ENCODE measurements at places on chromosomes 16 and 17.

DNA sequence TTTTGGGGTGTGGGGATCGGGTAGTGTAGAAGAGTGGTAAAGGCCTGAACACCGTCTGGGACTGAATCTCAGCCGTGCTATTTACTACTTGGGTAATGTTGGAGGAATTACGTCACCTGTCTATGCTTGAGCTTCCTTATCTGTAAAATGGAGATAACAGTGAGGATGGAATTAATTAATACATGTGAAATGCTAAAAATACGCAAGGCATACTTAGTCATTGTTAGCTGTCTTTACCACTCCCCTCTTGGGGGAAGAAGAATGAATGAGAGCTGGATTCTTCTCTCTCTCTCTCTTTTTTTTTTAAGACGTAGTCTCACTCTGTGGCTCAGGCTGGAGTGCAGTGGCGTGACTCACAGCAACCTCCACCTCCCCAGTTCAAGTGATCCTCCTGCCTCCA lies 41.1 kb upstream of the TANGO6 start:
- no peak overlapping the region for H3K4me3 ChIP-seq
- H3K4me1 ChIP-seq, result no peaks in the 10 kb centered on the region
- H3K27ac ChIP-seq, result no peak overlapping the region
- DNase-seq, result no peak
- no peaks in the 10 kb centered on the region for H3K27me3 ChIP-seq

- no peaks in the 10 kb centered on the region for H3K36me3 ChIP-seq
- no peaks in the 10 kb centered on the region for H3K4me1 ChIP-seq
- DNase-seq, result no peak
- H3K4me3 ChIP-seq, result no peak overlapping the region
These were observed 59.2 kb downstream of the CACNG3 start for GRCh38 chr16:24315343-24315742.

DNA sequence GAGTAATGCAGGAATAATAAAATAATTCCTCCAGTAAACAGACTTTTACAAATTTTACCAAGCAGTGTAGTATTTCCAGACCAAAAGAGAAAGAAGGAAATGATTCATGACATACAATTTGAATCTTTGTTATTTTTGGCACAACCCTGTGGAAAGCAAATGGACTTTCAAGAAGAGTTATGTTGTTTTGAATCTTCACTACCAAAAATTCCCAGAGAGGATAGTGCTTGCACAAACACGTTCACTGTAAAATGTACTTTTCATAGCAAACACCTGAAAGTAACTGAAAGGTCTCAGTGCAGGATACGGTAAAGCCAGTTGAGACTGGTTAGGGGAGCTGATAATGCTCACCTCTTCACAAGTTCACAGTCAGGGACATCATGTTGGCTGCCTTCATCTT lies 107.1 kb downstream of the USP22 start:
- no peak overlapping the region for H3K4me3 ChIP-seq
- H3K36me3 ChIP-seq, result no peaks in the 10 kb centered on the region

DNA sequence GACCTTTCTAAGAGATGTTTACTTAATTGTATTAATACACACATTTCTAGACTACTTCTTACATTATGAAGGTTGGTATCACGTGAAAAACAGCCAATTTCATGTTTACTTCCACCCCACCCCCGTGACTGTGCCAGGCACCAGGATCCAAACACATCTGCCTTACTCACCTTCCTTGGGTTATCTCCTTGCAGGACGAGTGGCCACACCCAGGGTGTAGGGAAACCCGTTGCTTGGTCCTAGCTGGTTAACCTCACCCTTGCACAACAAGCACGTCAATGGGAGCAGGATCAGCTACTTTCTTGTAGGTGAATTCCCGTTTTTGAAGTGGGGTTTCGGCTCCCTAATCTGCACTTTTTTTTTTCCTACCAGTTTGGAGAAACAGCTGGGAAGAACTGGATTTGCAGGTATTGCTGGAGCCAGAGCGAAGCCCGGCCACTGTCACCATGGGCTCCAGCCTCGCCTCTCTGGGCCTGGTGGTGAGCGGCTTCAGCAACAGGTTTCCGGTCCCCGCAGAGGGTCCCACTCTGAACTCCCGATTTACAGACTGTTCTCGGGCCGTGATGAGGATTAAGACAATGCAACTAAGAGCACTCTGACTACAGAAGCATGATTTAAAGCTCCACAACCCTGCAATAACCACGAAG lies 2.1 kb upstream of the UBB start:
- no peak overlapping the region for H3K4me3 ChIP-seq
- no peak overlapping the region for H3K27ac ChIP-seq
- peaks cover 19% of the 10 kb centered on the region for H3K36me3 ChIP-seq
- no peaks in the 10 kb centered on the region for H3K27me3 ChIP-seq

DNA sequence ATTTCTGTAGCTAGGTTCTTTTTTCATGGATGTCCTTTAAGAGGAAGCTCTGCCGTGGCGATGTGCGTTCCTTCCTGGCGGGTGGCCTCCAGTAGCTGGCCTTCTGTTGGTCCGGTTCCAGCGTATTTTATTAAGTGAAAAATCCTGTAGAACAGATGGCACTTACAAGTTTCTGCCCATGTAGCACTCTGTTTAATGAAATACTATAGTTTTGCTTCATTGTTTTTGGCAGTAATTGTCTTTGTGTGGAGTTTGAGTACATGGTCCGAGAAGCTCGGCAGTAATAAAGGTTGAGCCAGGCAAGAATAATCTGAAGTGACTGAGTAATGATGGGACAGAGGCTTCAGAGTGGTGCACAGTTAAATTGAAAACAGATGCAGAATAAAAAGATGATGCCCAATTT lies 20.4 kb downstream of the USP10 start:
- no peaks in the 10 kb centered on the region for H3K27me3 ChIP-seq
- H3K36me3 ChIP-seq, result peaks cover 14% of the 10 kb centered on the region
- no peak overlapping the region for H3K4me3 ChIP-seq
- no peak for DNase-seq
- H3K27ac ChIP-seq, result no peak overlapping the region

DNA sequence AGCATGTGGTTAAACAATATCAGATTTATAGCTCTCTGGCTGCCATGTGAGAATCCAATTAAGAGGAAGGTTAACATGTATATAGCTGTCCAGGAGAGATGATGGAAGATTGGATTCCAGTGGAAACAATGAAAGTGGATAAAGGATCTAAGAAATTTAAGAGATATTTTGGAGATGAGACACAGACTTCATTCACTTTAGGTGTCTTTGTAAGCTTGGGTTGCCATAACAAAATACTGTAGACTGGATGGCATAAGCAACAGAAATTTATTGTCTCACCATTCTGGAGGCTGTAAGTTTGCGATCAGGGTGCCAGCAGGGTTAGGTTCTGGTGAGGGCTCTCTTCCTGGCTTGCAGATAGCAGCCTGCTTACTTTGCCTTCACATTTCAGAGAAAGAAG lies 155.9 kb upstream of the MYOCD start:
- DNase-seq, result no peak
- no peaks in the 10 kb centered on the region for H3K4me1 ChIP-seq
- H3K27ac ChIP-seq, result no peak overlapping the region
- no peaks in the 10 kb centered on the region for H3K27me3 ChIP-seq

DNA sequence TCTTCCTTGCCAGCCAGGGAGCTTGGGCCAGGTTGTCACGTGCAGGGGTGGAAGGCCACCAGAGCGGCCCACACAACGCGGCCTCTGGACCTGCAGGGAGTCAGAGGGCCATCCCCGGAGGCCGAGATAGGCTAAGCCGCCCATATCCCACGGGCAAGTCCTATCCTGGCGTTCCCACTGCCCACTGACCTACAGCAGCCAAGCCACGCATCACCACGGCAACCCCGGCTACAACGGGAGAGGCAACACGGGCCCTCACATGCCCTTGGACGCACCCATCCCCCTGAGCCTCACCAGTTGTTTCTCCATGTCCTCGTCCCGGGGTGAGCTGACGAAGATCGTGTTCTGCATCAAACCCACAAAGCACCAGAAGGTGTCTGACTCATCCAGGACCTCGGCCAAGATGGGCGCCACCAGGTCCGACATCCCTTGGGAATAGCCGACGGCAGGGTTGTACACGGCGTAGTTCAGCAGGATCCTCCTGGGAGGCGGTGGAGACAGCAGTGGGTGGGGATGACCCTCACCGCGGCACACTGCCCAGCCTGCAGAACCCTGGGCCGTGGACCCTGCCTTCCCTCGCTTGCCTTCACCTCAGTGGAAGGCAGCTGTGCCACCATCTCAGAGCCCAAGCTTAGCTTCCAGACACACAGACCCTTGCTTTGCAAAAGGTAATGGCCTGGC lies 88.2 kb downstream of the TBC1D16 start:
- no peaks in the 10 kb centered on the region for H3K27me3 ChIP-seq
- no peaks in the 10 kb centered on the region for H3K36me3 ChIP-seq
- no peak overlapping the region for H3K4me3 ChIP-seq
- DNase-seq, result no peak
- H3K4me1 ChIP-seq, result peaks cover 8% of the 10 kb centered on the region

DNA sequence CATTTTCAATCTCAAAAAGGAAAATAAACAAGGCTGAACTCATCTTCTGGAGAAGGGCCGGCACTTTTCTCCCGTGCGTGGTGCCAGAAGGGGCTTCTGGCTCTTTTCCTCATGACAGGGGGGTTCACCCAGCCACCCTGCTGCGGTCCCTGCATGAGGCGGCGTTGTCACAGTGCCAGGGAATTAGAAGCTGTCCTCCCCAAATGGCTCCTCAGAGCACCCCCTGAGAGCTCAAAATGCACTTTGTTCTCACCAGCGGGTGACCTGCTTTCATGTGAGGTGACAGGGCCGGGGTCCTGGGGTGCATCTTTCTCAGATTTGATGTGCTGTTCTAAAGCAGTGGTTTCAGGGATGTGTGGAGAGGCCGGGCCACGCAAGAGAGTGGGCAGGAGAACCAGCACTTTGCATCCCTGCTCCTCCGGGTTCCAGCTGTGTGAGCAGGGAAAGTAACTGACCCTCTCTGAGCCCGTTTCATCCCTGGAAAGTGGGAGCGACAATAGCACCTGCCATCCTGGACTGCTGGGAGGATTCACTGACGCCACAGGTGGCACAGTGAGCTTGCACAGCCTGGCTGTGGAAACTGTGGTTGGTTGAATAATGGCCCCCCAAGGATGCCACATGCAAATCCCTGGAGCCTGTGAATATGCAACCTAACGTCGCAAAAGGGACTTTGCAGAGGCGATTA lies 94.0 kb downstream of the FOXL1 start:
- no peak for DNase-seq
- H3K4me3 ChIP-seq, result no peak overlapping the region
- no peak overlapping the region for H3K27ac ChIP-seq
- no peaks in the 10 kb centered on the region for H3K36me3 ChIP-seq

DNA sequence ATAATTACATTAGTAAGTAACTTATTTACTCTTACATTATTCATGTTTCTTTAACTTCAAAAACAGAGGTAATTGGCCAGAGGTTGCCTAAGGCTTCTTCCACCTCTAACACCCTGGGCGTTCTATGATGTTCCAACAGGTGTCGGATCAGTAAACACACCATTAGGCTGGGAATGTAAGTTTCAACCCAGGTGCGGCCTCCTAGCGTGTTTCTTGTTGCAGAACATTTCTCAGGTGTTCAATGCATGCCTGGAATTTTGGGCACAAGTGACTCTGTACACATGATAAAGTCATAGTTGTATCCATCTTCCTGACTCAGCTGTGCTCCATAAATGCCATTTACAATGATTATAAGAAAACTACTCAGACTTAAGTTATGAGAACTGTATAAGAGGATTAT lies 1.0 kb downstream of the KRTAP2-2 start:
- H3K27ac ChIP-seq, result no peak overlapping the region
- no peak for DNase-seq
- H3K36me3 ChIP-seq, result no peaks in the 10 kb centered on the region
- H3K27me3 ChIP-seq, result no peaks in the 10 kb centered on the region

DNA sequence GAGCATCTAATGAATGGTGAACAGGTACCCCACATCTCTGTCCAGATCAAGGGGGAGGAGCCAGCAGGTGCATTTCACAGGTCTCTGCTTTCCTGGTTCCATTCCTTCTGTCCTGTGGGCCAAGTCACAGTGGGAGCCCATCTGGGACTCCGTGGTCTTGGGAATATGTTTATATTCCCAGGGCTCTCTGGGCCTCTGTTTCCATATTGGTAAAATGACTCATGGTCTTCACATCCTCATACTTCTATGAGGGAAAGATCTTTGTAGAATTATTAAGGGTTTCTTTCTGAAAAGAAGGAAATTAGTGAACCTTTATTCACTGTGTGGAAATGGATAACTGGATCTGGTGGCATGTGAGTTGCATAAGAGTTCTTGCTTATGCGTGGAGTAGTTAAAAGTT lies 6.2 kb downstream of the MYOCD start:
- no peak overlapping the region for H3K27ac ChIP-seq
- H3K4me3 ChIP-seq, result no peak overlapping the region
- no peak for DNase-seq

DNA sequence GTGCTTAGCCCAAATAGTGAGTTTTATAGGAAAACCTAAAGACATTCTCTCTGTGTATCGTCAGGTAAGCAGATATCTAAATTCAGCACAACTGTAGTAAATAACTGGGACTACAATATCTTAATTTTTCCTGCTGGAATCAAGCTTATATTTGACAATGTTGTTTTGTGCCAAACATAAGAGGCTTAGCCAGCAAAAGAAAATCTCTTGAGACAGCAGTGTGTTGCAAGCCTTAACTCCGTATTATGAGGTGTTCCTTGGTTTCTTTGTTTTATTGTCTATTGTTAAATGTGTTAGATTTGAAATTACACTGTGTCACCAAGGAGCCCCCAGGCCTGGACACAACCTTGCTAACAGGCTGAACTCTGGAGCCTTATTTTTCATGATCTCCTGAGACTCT lies 1570.6 kb upstream of the GOT2 start:
- no peaks in the 10 kb centered on the region for H3K36me3 ChIP-seq
- DNase-seq, result no peak

DNA sequence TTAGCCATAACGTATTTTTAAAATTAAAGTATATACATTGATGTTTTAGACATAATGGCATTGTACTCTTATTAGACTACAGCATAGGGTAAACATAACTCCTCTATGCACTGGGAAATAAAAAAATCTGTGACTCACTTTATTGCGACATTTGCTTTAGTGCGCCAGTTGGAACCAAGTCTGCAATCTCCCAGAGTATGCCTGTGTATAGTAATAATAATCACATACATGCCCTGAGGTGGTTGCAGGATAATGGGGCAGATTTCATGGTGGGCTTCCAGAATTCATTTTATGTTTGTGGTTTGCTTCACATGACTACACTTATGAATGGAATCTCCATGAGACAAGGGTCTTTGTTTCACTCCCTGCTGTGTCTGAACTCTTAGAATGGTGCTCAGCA lies 66.9 kb upstream of the N4BP1 start:
- no peak overlapping the region for H3K4me3 ChIP-seq
- H3K27ac ChIP-seq, result no peak overlapping the region
- no peaks in the 10 kb centered on the region for H3K27me3 ChIP-seq
- no peaks in the 10 kb centered on the region for H3K36me3 ChIP-seq
- no peaks in the 10 kb centered on the region for H3K4me1 ChIP-seq

DNA sequence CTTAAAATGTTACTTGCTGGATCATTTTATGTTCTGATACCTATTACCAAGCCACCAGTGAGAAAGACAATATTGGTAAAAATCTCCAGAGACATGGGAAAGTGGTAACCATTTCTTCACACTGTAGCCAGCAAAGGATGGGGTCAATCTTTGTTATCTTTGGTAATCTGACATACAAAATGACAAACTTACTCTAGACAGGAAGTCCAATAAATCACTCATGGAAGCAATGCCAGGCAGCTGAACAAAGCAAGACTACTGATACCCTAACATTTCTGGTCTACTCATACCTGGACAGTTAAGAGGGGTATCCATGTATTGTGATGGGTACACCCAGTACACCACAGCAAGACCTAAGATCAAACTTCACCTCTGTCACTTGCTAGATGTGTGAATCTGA lies 19.0 kb downstream of the GRB2 start:
- H3K27ac ChIP-seq, result no peak overlapping the region
- DNase-seq, result no peak
- H3K4me3 ChIP-seq, result no peak overlapping the region
- peaks cover 36% of the 10 kb centered on the region for H3K36me3 ChIP-seq

Measured in CD4-positive, alpha-beta T cell (primary cell).